Subcutaneous adipose tissue (tissue), 4 donors: ENCODE measurements at places on chromosomes 6 and 20. TPM values are rescaled to one million over a fixed set of nuclear protein-coding genes. Genes with fewer than 3 reads are reported as not detected.

ULBP1 gene
- 0.34 TPM for total RNA-seq

MCM8 gene
- 5.1 TPM for total RNA-seq

FABP7 gene
- not detected for total RNA-seq

CEBPB gene
- total RNA-seq = 155 TPM

SLC35F1 gene
- 1.5 TPM for total RNA-seq

MYLK4 gene
- 1.1 TPM for total RNA-seq

DSP gene
- total RNA-seq = 2.8 TPM

LST1 gene
- total RNA-seq = 14.3 TPM

CCHCR1 gene
- total RNA-seq = 26.2 TPM

FRS3 gene
- 4.4 TPM for total RNA-seq

NPEPL1 gene
- total RNA-seq = 20.7 TPM

CCN5 gene
- total RNA-seq = 153 TPM

PREX1 gene
- total RNA-seq = 56.3 TPM

ULBP2 gene
- total RNA-seq = 0.75 TPM

ZNF165 gene
- 0.88 TPM for total RNA-seq

KIAA0408 gene
- 58.0 TPM for total RNA-seq

IYD gene
- not detected for total RNA-seq

NOL4L gene
- total RNA-seq = 20.5 TPM

ABHD16B gene
- total RNA-seq = not detected

PNPLA1 gene
- not detected for total RNA-seq

NFYA gene
- 27.7 TPM for total RNA-seq

PRDM13 gene
- total RNA-seq = not detected

LAMA4 gene
- 228 TPM for total RNA-seq

AURKA gene
- 2.6 TPM for total RNA-seq

FAM229B gene
- 7.0 TPM for total RNA-seq

CDSN gene
- total RNA-seq = not detected

XKR7 gene
- not detected for total RNA-seq

GSTA5 gene
- not detected for total RNA-seq

SYNGAP1 gene
- total RNA-seq = 7.3 TPM

SPDEF gene
- total RNA-seq = not detected

WFDC2 gene
- not detected for total RNA-seq

EFCAB8 gene
- total RNA-seq = not detected

KHDC3L gene
- total RNA-seq = not detected

SALL4 gene
- 0.75 TPM for total RNA-seq

TSPO2 gene
- total RNA-seq = not detected

HLA-DRB5 gene
- total RNA-seq = 0.66 TPM
